Fibroblast of lung (primary cell): ENCODE measurements at places on chromosomes 7 and 10.

DNA sequence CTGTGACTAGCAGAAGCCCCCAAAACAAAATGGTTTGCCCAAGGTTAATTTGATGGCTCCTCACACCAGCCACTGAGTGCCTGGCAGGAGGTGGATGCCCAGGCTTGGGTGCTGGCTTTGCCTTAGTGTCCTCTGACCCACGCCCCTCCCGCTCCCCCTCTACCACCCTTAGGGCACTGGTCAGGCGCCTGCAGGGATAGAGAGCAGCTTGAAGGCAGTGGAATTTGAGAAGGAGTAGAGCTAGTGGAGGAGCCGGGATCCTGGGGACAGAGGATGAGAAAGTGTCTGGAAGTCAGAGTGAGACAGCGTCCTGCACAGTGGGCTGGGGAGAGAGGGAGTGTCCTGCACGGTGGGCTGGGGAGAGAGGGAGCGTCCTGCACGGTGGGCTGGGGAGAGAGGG, 139.4 kb downstream of the DNAJB6 start:
- DNase-seq, result no peak

- no peak for DNase-seq
Observed at GRCh38 chr10:104488439-104488832, 134.8 kb downstream of the CFAP58 start.

- no peak for DNase-seq
Observed at GRCh38 chr10:133351408-133352318, 4.5 kb downstream of the PRAP1 start.

- DNase-seq, result no peak
Observed at GRCh38 chr7:136102881-136103280, 125.7 kb upstream of the MTPN start.

DNA sequence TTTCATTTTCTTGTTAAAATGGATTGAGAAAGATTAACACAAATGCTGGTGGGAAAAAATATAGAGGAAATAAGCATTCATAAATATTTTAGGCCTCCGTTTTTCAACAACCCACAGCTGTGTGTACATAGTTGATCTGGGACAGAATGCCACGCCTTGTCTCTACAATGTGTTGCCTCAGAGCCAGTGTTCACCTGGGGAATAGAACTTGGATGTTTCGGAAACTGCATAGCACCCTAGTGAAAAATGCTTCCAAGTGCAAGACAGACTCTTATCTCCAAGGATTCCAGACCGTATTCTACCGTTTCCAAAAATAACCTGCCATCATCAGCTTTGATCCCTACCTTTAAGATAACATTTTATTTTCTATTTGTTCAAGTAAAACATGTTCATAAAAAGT, 260.9 kb downstream of the SDK1 start:
- DNase-seq, result no peak

- DNase-seq, result no peak
Observed at GRCh38 chr7:30513762-30514161, 9.1 kb upstream of the GGCT start.

DNA sequence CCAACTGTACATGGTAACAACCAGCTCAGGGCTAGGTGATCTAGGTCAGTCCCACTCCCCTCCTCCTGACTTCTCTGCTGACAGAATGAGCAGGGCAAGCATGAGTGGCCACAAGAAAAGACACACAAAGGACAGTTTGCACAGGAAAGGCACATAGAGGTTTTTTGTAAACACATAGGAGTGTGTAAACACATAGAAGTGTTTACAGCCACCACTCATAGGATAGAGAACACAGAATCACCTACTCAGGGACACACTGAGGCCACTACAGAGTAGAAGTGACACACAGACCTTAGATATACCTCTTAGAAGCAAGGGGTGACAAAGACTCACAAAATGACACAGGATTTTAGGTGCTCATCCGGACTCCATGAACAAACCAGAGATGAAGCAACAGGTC, 19.0 kb downstream of the NUDCD3 start:
- DNase-seq, result no peak

DNA sequence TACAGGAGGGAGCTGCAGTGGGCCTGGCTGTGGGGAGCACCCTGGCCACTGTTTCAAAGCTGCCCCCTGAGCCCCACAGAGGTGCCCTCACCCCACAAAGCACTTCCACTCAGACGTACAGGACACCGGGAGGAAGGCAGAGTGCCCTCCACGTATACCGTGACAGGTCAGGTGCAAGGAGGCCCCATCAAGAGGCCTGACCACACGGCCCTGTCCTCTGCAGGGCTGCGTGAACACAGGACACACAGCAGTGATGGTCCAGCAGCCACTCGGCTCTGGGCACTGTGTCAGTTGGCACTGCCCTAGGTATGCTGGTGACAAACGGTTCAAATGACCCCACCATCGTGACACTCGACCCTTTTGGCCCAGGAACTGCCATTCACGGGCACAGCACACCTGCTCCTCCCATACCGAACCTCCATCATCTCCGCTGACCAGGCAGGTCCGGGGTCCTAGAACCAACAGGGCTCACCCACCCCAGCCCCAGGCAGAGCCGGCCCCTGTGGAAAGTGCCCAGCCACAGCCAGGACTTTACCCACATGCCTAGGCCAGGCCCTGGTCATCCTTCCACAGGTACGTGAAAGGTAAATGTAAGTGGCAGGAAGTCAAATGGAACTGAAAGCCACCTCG, 560.9 kb downstream of the PTPRN2 start:
- DNase-seq, result no peak

- peak; percentile 79 for DNase-seq
Observed at GRCh38 chr7:41878309-41879295, 175.7 kb upstream of the INHBA start.

DNA sequence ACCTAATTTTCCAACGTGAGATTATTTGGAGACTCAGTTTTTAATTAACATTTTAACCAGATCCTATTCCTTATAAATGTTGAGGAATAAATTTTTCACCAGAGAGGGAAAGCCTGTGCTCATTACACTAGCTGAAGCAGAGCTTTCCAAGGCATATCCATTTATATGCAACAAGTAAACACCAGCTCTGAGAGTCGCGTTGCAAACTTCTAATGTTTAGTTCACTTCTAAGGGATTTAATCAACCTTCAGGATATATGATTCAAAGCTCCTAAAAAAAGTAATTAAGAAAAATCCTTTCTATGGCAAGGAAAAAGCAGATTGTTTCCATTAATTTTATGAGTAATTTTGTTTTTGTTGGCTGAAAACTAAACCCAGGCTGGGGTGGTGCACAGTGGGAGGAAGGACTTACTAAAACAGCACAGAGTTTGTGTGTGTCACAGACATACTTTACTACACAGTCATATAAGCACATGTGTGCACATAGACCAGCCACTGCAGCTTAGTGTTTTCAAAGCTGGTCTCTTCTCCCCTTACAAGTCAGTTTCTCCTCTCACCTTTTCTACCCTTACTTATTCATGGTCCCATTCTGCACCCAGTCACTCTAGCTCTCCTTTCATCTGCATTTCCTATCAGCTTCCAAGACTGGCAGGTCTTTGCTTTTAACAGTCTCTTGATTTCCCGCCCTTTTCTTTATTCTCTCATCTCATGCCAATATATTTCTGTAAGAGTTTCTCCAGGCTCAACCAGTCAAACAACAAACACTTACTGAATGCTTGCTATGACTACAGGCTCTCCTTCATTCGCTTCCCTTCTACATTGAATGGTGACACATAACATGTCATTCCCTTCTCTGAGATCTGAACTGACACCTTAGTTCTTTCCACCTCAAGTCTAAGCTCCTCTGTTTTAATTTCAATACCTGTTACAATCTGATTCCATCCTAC, 81.1 kb upstream of the FZD1 start:
- DNase-seq, result peak; percentile 98

DNA sequence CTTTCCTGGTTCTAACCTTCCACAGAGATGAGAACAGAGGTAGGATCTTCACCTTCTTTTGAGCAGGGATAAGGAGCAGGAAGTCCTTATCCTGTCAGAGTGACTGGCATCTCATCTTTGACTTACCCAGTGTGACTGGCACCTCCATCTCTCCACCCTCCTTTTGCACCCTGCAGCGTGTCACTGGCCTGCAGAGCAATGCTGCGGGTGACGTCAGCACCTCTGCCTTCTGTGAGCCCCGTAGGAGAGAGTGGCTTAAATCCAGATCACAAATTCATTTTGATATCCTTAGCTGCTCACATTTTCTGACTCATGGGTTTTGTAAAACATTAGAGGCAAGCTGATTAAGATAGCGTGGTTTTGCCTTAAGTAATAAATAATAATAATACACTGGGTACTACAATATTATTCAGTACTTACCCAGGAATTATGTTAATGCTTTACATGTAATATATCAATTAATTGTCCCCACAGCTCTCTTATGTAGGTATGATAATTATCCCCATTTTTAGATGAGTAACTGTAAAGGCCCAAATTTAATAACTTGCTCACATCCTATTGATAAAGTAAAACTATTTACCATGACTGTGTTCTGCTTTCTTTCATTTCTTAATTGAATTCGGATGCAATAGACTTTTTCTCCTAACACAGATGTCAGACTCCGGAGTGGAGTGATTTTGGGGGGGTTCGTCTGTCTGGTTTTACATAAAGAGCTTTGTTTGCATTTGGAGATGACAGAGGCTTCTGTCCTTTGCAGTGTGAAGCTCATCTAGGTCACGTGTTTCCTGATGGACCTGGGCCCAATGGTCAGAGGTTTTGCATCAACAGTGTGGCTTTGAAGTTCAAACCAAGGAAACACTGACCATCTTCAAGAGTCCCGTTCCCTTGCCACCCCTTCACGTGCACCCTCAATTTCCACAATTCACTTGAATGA, 24.9 kb downstream of the MSRB2 start:
- DNase-seq, result no peak

GRCh38 chr7:118863966-118864365, 639.5 kb downstream of the ANKRD7 start:
- peak; percentile 20 for DNase-seq

DNA sequence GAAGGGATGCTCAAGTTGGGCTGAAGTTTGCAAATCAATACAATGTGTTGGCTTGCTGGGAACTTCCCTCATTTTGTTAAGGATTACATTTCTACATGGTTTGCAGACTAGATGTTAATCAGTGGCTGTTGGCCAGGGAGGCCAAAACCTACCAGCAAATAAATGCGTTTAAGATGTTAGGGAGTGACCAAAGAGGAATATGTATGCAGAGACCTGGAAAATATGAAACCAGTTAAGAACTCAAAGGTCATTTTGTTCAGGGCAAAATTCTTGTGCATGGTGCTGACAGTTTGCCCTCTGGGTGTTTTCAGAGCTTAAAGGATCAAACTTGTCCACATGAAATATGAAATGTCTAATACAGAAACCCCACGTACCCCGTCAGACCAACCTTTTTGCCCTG, 30.3 kb downstream of the GATA3 start:
- no peak for DNase-seq
